Hepatic stellate cell (primary cell): ENCODE measurements at places on chromosomes 1 and 21.

DNA sequence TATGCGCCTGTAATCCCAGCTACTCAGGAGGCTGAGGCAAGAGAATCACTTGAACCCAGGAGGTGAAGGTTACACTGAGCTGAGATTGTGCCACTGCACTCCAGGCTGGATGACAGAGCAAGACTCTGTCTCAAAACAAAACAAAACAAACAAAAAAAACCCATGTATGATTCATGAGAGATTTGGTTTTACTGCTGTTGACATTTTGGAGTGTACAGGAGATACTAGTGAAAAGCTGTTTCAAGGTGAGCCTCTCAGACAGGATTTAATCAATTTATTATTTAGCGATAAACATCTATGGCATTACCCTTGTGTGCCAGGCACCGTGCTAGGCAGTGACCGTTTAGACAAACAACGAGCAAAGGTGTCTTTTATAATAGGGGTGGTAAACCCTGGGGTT, 16.5 kb downstream of the LHX4 start:
- no peak for DNase-seq

DNA sequence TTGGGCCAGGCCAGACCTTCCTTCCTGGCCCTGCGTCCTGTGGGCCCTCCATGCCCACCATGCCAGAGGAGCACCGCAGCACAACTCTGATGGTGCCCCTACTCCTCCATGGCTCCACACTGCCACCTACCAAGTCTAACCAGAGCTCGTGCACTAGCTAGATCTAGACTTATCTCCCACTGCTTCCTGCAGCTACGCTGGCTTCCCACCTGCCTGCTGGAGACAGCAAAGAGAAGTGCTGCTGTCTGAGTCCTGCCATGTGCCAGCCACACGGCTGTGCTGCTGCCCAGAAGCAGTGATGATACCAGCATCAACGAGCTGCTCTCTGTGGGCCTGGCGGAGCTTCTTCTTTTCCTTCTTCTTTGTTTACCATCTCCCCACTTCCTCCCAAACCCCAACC, 4.5 kb downstream of the GUCA2B start:
- no peak for DNase-seq

DNA sequence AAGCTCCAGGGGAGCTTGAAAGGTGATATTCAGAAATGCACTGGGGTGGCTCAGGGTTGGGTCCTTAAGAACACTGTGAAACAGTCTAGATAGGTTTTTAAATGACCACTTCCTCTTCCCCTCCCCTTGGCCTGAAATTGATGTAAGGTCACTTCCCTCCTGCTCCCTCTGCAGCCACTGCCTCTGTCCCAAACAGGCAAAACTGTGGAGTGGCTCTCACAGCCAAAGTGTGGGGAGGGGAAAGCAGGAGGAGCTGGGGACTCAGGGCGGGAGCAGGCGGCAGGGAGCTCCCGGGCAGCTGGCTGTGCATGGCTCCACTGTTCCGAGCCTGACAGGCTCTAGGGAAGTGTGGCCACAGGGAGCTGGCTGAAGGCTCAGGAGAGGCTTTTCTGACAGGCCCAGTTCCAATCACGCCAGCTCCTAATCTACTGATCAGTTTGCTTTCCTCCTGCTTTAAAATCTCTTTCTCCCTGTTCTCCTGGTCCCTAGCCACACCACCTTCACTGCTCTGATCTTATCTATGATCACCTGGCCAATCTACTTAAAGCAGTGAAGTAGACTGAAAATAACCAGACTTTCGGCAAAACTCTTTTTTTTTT, 5.1 kb upstream of the CSRP1 start:
- no peak for DNase-seq

GRCh38 chr21:41374177-41374712, 12.4 kb downstream of the MX2 start:
- no peak for DNase-seq

DNA sequence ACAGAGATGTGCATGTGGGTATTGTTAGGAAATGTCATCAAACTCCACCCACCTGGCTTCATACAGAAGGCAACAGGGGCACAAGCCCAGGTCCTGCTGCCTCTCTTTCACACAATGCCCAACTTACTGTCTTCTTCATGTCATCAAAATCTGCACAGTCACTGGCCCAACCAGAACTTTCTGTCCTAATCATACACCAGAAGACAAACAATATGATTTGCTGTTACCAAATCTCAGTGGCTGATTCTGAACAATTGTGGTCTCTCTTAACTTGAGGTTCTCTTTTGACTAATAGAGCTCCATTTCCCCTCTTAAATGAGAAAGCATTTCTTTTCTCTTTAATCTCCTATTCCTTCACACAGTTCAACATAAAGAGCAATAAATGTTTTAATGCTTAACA, 7.7 kb downstream of the HSD3B2 start:
- DNase-seq: no peak

GRCh38 chr21:20652846-20653245, 345.4 kb upstream of the NCAM2 start:
- no peak for DNase-seq

DNA sequence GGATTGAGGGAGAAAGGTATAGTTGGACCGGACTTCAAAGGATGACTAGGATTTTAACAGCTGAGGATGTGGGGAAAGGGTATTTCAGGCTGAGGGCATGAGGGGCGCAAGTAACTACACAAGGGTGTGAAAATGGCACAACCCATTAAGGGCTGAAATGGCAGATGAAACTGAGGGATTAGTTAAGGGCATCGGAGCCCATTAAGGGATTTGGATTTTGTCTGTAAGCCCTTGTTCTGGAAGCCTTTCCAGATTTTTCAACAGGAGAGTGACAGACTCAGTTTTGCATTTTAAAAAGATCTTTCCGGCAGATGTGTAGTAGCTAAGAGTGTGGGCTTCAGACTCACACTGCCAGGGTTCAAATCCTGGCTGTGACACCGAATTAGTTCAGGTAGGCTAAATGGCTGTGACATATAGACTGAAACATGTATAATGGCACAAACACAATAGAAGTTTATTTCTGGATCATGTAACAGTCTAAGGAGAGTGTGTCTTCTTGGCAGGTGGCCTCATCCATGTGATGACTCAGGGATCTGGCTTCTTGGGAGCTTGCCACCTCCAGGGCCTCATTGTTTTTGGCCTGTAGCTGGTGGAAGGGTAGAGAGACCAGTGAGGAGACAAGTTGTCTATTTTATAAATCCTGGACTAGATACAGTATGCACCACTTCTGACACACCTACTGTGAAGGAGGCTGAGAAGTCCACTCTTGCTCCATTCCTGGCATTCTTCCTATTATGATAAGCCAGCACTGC, 49.6 kb downstream of the UBE2T start:
- DNase-seq: peak; percentile 79

DNA sequence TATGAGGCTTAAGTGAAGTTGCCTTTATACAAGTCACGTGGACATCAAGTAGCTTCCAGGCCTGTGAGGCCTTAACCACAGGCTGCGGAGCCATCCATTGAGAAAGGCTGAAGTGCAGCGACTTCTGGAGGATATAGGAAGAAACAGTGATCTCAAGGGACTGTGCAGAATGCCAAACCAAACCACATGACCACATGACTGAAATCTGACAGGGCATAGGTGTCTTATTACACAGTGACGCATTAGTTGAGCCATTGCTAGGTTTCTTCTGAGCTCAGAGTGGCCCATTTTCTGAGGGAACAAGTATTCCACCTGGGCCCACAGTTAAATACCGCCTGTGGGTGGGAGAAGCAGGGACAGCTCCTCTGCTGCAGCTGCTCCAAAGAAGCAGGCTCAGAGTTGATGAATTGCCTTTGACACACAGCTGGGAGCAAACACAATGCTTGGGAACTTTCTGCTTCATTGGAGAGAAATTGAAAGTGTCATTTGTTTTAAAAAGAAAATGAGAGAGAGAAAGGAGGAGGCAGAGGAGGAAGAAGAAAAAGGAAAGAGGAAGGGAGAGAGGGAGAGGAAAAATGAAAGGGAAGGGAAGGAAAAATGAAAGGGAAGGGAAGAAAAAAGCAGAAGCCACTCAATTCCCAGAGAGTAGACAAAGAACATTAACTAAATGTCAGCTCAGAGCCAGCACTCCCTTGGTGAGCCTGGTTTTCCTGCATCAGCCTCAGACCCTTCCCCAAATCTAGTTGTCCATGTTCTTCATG, 94.4 kb downstream of the COLGALT2 start:
- DNase-seq: peak; percentile 65

DNA sequence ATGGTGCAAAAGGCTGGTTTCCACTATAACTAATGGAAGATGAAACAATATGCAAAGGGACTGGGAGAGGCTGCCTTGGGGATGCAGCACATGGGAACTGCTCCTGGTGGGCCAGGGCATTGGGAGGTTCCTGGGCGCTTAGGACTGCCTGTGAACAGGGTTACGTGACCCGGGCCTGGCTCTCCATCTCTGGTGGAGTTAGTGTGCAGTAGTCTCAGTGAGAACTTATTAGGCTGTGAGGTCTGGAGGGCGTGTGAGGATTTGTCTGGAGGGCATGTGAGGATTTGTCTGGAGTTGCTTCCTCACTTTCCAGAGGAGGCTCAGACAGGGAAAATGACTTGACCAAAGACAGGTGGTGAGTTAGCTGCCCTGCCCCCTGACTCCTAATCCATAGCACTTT, 1.5 kb upstream of the ETV3L start:
- no peak for DNase-seq

DNA sequence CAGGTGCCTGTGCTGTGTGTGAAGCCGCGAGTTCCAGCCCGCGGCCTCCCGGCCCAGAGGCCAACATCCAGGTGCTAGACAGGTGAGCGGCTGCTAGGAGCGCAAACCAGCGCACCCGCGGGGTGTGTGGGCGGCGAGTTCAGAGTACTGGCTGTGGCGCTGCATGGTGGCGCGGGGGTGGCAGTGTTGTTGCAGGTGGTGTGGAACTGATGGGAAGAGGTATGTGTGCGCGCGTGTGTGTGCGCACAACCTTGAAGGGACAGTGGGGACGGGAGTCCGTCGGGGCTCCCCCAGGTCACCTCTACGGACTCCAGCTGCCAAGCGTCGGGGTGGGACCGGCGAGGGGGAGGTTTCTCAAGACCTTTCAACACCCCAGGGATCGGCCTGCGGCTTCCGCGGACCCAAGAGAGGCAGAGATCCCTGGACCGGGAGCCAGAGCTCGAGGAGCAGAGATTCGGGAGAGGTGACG, 433 bp upstream of the DMBX1 start:
- DNase-seq: no peak

GRCh38 chr1:214248311-214249085, 32.5 kb upstream of the SMYD2 start:
- no peak for DNase-seq

GRCh38 chr1:225519166-225519863, 91.5 kb upstream of the LBR start:
- no peak for DNase-seq

- no peak for DNase-seq
Observed at GRCh38 chr1:227604446-227604845, 41.1 kb downstream of the ZNF678 start.

- no peak for DNase-seq
Observed at GRCh38 chr1:229122606-229123005, 148.3 kb upstream of the RAB4A start.

DNA sequence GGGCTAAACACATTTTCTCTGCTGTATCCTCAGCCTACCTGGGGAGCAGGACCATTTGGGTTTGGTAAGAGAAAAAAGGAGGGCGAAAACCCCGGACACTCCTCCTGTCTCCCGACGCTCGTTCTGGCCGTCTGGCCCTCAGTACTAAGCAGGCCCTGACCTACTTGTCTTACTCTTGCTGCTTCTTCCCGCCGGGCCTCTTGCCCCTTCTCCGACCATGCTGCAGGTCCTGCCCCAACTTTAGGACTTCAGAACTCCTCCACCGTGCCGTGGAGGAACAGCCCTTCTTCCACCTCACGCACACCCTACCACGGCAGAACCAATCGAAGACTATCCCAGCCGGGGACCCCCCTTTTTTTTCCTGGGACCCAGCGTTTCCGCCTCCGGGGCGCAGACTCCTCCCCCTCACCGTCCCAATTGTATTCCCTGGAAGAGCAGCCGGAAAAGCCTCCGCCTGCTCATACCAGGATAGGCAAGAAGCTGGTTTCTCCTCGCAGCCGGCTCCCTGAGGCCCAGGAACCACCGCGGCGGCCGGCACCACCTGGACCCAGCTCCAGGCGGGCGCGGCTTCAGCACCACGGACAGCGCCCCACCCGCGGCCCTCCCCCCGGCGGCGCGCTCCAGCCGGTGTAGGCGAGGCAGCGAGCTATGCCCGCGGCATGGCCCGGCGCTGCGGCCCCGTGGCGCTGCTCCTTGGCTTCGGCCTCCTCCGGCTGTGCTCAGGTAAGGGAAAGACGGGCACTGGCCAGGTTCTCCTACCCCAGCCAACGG, at the start of gene CHRNB2:
Gene CHRNB2 (plus strand): TSS at position 393 of the 771 bp plus-strand sequence. CDS start 267 bp downstream, at position 660.
- peak; percentile 79 for DNase-seq

DNA sequence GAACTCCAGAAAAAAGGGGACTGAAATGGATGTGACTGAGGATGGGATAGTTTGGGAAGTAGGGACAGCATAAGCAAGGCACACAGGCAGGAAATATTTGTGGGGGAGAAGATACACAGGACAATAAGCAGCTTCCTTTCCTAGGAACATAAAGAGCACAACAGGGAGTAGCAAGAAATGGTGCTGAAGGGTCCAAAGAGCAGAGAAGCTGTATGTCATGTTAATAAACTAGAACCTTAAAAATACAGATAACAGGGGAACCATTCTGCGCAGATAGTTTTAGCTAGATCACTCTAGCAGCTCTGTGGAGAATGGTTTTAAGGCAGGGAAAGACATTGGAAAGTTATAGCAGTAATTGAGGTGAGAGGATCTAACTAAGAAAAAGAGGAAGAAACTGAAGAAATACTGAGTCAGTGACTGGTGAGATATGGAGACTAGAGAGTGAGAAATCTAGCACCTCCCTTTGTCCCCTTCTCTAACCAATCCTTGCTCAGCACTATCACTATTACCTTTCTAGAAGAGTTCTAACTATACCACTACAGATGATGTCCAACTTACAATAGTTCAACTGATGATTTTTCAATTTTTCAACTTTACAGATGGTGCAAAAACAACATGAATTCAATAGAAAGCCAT, 95.0 kb downstream of the CDC42BPA start:
- no peak for DNase-seq

DNA sequence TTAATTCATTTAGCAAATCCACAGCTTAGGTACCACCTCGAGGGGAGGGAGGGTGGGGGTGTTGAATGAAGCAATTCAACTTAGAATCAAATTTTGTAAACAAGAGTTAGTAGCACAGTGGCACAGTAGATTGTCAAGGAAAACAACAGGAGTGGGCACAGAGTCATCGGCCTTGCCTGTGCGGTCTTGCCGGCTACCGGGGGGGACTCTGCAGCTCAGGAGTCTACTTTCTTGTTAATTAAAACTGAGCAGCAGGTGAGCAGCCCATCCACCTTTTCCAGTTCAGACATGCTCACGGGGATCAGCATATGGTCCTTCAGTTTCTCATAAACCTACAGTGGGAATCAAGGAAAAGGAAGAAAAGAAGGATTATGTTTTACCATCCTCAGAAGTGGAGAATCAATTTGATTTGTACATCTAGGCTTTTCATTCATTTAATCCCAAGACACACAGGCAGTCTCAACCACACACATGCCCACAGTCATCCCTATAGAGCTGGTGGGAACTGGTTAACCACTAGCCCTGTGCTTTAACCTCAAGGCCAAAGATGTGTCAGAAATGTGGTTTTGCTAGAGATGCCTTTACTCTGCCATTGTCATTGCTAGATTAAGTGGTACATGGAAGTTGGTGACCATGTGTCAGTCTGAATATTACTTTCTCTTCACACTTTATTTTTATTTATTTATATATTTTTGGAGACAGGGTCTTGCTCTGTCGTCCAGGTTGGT, 45.0 kb upstream of the BCL10 start:
- DNase-seq: peak; percentile 52

- DNase-seq: no peak
Observed at GRCh38 chr1:30225357-30225756, 498.0 kb downstream of the MATN1 start.

GRCh38 chr1:159970932-159971342, 16.9 kb upstream of the SLAMF9 start:
- DNase-seq: no peak
